ENCODE measurements at places on chromosomes 2 and 18.

DNA sequence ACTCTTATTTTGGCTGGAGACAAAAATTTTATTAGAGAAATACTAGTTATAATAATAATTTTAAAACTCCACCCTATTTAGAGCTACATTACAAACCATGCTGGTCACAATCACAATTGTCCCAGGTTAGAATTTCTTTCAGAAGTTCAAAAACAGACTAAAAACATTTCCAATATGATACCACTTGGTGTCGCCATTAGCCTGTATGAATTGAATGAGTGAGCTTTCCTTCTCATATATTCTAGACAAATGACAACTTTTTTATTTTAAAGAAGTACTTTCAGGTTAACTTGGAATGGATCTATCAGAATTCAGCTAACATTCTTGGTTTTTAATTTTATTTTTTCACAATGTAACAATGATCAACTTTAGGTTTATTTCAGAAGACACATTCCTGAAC lies 48.0 kb downstream of the SERPINB8 start:
- DNase-seq = no peak

GRCh38 chr18:46155641-46156051 lies 51.5 kb downstream of the HAUS1 start:
- DNase-seq = no peak

DNA sequence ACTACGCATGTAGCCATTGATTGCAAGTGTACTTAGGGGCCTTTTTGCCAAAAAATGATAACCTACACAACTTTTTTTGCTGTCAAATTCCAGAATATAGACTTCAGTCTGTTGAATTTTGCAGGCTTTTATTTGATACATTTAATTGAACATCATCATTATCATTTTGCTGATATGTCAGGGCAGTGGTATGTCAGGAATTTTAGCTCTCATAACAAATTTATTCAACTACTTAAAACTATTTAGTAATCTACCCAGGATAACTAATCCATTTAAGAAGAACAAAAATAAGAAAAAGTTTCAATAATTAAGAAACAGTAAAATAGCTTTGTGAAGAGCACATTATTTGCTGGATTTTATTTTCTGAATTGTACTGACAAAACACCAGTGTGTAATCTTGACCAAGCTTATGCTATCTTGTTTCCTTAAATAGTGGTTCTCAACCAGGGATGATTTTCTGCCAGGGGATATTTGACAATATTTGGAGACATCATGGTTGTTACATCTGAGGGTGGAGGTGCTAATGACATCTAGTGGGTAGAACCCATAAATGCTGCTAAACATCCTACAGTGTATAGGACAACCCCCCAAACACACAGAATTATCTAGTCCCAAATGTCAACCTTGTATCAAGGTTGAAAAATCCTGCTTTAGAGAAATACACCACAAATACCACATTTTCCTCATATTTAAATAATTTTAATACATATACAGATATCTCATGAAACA lies 12.1 kb upstream of the TTN start:
- no peak for DNase-seq

DNA sequence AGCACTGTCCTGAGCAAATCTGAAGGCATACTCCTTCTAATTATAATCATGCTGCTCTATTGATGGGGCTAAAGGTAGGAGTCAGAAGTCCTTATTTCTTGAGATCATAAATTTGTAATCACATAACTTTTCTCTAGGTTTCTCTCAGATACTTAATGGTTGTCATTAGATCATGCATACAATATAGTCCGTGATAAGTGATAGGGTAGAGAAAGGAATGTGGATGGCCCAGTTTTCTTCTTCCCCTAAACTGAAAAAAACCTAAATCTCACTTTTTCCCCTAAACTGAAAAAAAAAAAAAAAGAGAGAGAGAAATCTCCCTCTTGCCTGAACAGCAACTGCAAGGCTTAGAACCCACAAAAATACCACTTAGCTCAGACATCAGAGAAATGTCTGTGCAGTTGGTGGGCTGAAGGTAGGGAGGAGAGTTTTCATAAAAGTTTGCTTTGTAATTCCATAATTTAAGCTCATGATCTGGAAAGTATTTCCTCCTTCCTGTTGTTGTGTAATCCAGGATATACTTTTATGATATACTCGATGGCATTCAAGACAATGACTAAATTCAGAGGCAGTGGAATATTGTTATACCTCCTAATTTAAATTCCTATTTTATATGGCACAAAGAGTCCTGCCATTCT lies 79.3 kb upstream of the ITPRID2 start:
- no peak for DNase-seq

GRCh38 chr18:50177294-50177992 lies 17.5 kb downstream of the MYO5B start:
- DNase-seq = no peak

GRCh38 chr18:31996007-31996406 lies 22.6 kb upstream of the RNF125 start:
- no peak for DNase-seq

DNA sequence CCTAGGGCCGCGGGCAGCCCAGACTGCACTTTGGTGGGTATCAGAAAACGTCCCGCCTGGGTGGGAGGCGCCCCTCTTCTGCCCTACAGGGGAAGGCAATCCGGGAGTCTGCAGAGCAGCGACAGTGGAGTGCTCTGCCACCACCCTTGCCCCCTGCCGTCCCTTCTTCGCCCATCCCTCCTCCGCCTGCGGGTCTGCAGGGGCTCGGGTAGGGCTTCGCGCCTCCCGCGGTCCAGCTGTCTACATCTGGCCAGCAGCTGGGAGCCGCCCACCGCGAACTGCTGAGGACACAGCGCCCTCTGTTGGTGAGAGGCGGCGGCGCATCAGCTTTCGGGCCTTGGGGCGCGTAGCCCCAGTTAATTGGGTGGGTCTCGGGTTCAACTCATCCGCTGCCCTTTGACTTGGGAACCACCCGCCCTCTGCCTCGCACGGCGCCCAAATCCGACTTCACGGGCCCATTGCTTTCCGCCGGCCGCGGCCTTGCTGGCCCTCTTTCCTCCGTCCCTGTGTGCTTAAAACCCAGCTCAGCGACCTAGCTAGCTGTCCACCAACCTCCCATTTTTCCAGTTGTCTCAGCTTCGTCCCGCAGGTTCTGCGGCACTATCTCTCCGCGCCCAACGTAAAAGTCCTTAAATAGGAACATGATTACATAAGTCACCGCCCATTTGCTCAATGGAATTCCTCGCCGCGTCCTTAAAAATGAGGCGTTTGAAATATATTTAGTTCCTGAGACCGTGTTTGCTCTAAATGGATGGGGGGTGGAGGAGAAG lies 17.6 kb downstream of the WNT10A start:
- peak; percentile 87 for DNase-seq

- no peak for DNase-seq
These were observed 72.5 kb downstream of the KLF7 start for GRCh38 chr2:207093234-207093633.

DNA sequence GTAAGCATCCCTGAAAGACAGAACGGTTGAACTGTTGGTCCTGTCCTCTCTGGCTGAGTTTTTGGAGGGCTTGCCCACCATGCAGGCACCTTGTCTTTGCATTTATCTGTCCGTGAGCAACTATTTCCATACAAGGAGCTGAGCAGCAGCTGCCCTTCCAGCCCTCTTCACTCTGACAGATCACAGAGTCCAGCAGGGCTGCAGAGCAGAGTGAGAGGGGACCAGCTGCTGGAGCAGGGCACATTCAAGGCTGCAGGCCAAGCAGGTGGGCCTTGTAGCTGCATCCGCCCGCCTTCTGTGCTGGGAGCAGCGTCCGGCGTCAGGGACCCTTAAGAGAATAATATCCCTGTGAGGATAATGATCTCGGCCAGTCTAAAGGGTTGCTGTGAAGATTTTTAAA lies 9.5 kb downstream of the SMYD1 start:
- no peak for DNase-seq

DNA sequence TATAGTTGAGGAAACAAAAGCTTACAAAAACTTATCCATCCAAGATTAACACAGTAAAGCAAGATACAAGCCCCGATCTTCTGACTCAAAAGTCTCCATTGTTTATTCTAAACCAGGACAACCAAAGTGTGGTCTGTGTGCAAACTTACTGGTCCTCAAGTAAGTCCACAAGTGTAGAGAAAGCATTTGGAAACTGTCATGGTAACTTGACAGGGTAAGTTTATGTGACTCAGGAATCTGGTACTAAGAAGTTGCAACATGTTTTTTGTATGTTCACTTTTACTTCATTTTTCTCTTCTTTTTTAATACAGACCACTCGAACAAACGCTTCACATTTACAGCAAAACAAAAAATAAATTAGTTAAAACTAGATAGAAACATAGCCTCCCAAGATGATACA lies 9.4 kb downstream of the MBD2 start:
- DNase-seq = no peak

DNA sequence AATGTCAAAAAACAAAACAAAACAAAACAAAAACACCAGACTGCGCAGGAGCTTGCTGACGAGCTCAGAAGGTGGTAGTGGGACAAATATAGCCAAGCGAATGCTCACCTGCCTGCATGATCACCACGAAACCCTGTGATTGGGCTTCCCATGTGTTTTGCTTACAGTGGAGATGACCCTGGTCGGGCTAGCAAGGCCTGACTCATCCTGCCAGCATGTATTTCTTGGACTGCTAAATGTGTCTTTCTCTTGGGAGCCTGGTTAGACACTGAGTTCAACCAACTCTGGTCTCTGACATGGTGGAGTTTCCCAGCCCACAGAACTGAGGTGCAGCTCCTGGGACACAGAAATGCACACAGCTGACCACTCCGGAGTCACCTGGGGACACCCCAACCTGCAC lies 30.7 kb upstream of the DUSP2 start:
- DNase-seq = no peak
